ENCODE measurements at places on chromosomes 11 and 22.

DNA sequence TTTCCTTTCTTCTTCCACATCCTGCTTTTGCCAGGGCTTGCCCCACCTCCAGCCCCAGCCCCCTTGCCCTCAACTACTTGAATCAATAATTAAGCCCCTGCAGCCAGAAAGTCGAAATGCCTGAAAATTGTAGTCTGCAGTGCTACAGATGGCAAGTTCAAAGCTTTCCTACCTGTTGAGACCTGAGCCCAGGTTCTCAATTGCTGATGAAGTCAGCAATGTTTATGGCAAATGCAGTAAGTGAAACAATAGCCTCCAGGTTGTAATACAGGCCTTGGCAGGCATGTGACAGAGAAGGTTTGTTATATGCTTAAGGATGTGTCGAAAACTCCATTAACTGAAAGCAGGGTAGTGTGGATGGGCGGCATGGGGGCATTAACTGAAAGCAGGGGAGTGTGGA, 181.1 kb upstream of the SESN3 start:
- no peak for DNase-seq

GRCh38 chr11:73152861-73153483, 10.9 kb upstream of the FCHSD2 start:
- peak; percentile 7 for DNase-seq

GRCh38 chr11:23212807-23213206, 352.5 kb upstream of the CCDC179 start:
- no peak for DNase-seq

DNA sequence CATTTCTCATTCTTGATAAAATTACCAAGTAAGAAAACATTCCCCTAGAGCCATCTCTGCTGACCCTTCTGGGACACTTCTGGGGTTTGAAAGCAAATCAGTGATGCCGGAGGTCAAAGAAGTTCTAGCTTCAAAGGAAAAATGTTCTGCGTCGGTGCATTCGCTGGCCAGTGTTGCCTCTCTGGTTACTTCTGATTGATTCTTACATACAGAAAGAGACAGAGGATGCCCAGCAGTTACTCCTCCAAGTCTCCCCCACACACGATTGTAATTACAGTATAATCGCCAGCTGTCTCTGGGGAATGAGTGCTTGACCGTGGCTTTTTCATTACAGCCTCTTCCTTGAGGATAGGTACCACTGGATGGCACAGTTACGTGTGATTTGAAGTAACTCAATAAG, 150.9 kb downstream of the SNX19 start:
- DNase-seq, result no peak

GRCh38 chr11:126468102-126468521, 112.6 kb downstream of the ST3GAL4 start:
- DNase-seq, result no peak

DNA sequence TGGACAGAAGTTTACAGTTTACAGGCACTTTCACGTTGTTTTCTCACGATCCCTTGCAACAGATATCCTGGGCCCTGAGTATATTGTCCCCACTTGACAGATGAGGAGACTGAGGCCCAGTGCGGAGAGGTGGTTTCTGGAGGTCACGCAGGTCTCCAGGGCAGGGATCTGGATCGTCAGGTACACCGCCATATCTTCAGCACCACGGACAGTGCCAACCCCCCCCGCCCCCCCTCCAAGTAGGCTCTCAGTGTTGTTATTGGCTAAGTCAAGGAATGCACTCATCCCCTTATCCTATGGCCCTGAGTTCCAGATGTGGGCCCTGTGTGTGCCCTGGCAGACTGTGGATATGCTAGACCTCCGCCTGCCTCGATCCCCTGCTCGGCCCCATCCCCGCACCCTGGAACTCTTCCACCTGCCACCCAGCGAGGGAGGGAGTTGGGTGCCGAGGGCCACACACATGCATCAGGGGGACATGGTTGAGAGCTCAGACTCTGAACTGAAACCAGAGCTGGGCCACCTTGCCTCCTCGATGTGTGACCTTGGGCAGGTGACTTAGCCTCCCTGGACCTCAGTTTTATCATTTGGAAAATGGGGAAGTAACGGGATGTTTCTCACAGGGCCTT, 37.5 kb downstream of the MPPED1 start:
- DNase-seq, result no peak

GRCh38 chr11:36631774-36632173, 33.7 kb upstream of the RAG2 start:
- DNase-seq, result no peak

- DNase-seq, result no peak
Measured at GRCh38 chr22:40203572-40203971, 25.8 kb downstream of the TNRC6B start.

DNA sequence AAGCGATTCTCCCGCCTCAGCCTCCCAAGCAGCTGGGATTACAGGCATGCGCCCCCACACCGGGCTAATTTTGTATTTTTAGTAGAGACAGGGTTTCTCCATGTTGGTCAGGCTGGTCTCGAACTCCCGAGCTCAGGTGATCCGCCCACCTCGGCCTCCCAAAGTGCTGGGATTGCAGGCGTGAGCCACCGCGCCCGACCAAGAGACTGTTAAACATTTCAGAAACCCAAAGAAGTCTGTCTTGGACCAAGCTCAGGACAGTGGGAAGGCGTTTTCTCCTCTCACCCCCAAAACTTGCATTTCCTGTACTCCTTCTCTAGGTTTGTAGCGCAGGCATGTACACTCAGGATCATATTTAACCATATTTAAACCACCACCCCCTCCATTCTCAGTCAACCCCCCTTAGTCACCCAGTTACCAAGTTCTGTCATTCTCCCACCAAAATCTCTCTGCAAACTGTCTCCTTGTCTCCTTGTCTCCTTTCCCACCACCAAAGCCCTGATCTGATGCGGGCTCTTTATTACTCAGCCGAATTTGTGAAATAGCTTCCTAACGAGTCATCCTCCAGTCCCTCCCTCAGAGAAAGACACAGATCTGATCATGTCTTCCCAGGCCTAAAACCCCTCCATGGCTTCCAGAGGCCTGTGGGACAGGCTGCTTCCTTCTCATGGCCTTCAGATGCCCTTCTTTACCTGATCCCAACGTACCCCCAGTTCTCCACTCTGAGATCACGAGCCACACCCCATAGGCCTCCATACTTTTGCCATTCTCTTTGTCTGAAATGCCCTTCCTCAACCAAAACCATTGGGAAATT, 29.0 kb upstream of the CREB3L1 start:
- DNase-seq, result no peak

GRCh38 chr11:34149274-34149673, 43.8 kb downstream of the NAT10 start:
- no peak for DNase-seq

Measured in activated effector memory CD4-positive, alpha-beta T cell treated with Interleukin-2 at 50 U/mL for 16 hours (primary cell).